ENCODE measurements at places on chromosomes 12 and 14. TPM values are rescaled to one million over a fixed set of nuclear protein-coding genes. Genes with fewer than 3 reads are reported as not detected.

RNASE7 gene
- not detected for total RNA-seq

SMAGP gene
- total RNA-seq: 1.7 TPM

KRT2 gene
- 0.10 TPM for total RNA-seq

LGR5 gene
- not detected for total RNA-seq

FGFR1OP2 gene
- total RNA-seq: 84.8 TPM

CLEC4A gene
- total RNA-seq: not detected

RNASE1 gene
- not detected for total RNA-seq

ST8SIA1 gene
- 0.62 TPM for total RNA-seq

VPS33A gene
- 29.7 TPM for total RNA-seq

HOXC9 gene
- total RNA-seq: not detected

PDE3A gene
- total RNA-seq: not detected

TAS2R42 gene
- not detected for total RNA-seq

FERMT2 gene
- total RNA-seq: 0.40 TPM

CLEC9A gene
- total RNA-seq: not detected

CCDC196 gene
- not detected for total RNA-seq

KRT4 gene
- not detected for total RNA-seq

STAC3 gene
- 5.2 TPM for total RNA-seq

SSPN gene
- total RNA-seq: not detected

ALDH2 gene
- 0.35 TPM for total RNA-seq

CNTN1 gene
- not detected for total RNA-seq

Measured in activated CD4-positive, alpha-beta T cell treated with anti-CD3 and anti-CD28 coated beads, Interleukin-2, amount 10 ng/mL, durations not matched to agents 7 days and 5 days (primary cell).